Cortex of kidney (tissue), 1 donor: ENCODE measurements at places on chromosomes 1 and 21.

- DNase-seq, result no peak
Observed at GRCh38 chr21:38454702-38455101, 43.6 kb downstream of the ERG start.

- DNase-seq, result no peak
Observed at GRCh38 chr1:66981679-66982078, 56.9 kb downstream of the MIER1 start.

- no peak for DNase-seq
Observed at GRCh38 chr1:32904797-32905196, 3.6 kb upstream of the TMEM54 start.

DNA sequence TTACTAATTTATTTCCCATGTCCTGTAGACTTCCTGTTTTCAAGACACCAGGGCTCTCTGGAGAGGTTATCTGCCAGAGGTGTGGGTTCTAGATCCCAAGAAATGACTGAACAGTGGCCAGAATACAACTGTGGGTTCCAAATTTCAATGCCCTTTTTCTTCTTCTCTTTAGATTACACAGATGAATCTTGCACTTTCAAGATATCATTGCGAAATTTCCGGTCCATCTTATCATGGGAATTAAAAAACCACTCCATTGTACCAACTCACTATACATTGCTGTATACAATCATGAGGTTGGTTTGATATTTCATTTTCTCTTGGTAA, 15.0 kb downstream of the IFNAR2 start:
- DNase-seq, result no peak

DNA sequence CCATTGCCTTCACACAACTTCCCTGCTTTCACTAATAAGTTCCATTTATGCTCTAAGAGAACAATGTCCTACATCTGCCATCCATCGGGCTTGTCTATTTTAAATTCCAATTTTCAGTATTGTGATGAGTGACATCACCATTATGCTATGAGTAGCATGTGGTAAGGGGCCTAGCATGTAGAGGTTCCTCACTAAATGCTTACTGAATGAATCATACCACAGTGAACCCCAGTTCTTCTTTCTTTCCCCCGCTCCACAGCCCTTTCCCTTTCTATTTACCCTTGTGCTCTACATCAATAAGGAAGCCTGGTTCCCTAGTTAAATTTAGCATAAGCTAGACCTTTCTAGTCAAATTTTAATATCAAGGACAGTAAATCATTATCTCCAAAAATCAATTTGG, 195.0 kb upstream of the RGS18 start:
- DNase-seq, result no peak
